ENCODE measurements at places on chromosomes 1 and 21.

GRCh38 chr1:159598196-159598595 lies 10.6 kb downstream of the APCS start:
- DNase-seq = no peak

DNA sequence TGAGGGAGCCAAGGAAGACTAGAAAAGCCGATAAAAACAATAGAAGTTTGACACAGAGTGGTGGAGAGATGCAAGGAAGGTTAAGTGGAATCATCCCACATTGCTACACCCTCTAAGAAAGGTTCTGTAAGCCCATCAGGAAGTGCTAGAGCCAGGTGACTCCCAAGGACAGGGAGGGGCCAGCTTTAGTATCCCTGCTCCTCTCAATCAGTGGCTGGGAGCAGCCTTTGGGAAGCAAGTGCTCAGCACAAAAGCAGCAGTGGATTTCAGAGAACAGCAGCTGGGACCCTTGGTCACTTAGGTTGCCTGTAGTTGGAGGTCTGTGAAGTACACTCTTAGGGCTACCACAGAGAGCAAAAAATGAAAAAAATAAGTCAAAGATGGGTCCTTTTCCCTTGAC lies 42.5 kb downstream of the NME7 start:
- no peak for DNase-seq

GRCh38 chr1:202858789-202859414 lies 30.0 kb downstream of the RABIF start:
- no peak for DNase-seq

DNA sequence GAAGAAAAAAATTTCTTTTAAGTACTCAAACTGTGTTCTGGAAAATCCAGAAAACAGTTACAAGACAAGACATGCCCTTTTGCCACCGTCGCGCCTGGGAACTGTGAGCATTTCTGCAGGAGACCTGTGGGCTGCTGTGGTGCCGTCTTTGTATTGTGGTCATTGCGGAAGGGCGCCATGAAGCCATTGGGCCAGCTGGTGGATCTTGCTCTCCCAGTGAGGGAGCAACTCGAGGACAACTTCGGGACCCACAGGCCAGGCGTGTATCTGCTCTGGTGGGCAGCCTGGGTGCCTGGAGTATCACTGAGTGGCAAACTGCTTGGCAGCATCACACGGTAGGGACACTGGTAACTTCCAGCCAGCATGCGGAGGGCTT lies 3.8 kb upstream of the THEMIS2 start:
- peak; percentile 21 for DNase-seq

GRCh38 chr1:67407498-67407897 lies 22.7 kb downstream of the SERBP1 start:
- DNase-seq = no peak

GRCh38 chr1:8025061-8025670 lies 943 bp downstream of the ERRFI1 start:
- peak; percentile 24 for DNase-seq

DNA sequence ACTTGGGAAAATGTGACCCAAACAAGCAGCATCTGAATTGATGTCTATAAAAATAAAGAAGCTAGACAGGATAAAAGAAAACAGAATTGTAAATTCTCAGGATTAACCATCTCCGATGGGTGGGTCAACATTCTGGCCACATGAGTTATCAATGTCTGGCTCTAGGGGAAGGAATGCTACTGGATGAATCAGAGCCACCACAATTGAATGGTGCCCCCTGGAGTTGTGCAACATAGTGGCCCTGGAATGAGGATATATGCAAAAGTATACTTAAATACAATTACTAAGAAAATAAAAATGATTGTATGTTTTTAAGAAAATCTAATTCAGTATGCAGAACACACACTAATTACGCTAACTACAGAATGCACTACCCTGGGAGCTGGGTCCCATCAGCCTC lies 185.6 kb downstream of the TGFBR3 start:
- DNase-seq = no peak

DNA sequence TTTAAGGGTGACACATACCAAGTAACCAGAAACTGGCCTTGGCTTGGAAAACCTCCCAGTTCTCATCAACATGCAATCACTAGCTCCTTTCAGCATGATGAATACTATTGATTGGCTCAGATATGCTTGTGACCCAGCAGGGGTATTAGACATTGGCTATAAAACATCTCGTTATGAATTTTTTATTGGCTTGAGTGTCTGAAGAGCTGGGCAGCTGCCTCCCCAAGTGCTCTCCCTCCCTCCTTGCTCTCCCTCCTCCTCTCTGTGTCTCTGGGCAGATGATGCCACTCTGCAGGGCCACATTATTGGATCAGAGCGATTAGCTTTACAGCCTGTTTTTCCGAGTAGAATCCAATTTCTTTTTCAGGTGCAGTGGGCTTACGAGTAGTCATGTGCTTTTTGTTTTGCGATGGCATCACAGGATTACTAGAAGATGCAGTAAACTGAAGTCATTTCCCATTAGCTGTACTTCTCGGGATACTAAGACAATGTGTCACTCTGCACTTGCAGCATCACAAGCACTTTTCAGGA lies 79.3 kb upstream of the ATF3 start:
- DNase-seq = no peak

DNA sequence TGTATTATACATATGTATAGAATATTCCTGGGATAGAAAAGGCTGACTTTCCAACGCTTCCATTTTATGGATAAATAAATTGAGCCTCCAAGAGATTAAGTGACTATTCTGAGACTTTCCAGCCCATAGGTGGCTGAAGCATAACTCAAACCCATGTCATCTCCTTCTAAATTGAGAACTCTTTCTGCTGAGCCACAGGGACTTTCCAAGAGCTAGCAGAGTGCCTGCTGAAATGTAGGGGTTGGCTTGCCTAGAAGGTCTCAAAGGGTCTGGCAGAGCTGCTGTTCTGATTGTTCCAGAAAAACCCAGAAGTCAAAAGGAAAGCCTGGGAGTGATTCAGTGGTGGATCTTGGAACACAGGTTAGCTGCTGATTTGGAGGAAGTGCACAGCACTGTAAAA lies 146.4 kb upstream of the BEND5 start:
- no peak for DNase-seq

DNA sequence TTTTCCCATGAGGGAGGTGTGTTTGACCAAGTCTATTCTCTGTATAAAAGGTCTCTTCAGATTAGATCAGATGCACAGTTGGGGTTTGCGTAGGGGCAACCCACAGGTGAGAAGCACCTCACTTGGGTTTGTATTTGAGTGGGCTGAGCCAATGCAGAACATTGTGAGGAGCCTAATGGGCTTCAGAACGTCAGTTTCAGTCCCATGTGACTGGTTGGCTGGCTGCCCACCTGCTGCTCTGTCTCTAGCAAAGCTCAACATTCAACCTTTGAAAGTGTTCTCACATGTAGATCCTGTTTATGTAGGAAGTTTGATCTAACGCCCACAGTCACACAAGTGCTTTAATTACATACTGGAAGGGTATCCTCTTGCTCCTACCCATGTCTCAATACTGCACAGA lies 105.5 kb downstream of the FASLG start:
- DNase-seq = peak; percentile 75

DNA sequence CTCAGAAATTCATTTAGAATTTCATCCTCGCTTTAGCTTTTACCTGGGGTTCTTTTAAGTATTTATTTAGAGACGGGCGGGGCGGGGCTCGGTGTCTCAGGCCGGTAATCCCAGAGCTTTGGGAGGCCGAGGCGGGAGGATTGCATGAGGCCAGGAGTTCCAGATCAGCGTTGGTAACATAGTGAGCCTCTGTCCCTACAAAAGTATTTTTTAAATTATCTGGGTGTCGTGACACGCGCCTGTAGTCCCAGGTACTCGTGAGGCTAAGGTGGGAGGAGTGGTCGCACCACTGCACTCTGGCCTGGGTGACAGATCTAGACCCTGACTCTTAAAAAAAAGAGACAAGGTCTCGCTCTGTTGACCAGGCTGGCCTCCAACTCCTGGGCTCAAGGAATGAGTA lies 942 bp upstream of the RSBN1 start:
- DNase-seq = no peak

DNA sequence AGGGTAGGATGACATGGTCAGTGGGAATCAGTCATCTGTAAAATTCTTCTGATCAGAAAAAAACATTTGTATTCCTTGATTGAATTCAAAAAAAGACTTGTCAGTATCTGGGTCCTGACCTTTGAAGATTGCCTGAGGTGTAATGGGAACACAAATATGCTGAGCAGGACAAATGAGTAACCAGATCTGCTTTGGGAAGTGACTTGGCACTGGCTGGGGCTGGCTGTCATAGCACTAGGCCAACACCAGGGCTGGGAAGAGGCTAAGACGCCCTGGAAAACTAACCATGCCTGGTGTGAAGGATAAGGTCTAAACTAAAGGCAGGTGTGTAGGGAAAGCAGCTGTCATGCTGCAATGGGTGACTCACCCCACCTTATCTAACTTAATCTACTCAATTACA lies 452.9 kb upstream of the BEND5 start:
- DNase-seq = no peak

DNA sequence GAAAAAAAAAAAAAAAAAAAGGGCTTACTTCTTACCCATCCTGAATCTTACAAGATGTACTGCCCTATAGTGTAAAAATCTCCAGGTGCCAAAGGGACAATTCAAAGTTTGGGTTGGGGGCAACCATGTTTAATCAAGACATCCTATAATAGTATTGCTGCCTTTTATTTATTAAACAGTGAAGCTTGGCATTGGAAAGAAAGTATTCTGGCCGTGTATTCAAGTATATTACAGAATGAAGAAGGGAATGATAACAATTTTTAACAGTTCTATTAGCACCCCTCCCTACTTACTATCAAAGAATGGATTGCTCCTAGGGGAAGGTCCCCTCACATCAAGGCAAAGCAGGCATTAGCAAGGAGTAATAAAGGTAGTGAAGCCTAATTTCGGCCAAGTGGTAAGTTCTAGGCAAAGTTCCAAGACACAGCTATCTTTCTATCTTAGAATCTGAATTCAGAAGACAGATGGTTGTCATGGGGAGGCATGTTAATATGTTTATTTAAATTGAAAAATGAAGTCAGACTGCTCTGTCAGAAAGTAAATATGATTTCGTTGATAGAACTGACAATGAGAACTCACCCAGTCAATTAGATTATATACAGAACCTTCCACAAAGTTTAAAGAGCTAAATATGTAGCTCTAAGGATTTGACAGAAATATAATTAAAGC lies 24.6 kb downstream of the ST7L start:
- DNase-seq = no peak

DNA sequence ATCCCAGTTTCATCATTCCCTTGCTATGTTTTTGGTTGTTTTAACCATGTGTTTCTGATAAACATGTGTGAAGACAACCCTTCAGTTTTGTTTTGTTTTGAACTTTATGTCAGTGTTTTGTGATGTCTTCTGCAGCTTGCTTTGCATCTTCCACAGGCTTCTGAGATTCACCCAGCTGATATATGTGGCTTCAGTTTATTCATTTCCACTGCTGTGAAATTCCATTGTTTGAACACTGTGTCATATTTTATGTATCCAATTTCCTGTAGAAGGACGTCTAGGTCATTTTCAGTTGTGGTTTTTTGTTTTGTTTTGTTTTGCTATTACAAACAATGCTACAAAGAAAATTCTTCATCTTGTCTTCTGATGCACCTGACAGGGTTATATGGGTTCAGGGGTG lies 27.2 kb upstream of the SLC26A9 start:
- no peak for DNase-seq

DNA sequence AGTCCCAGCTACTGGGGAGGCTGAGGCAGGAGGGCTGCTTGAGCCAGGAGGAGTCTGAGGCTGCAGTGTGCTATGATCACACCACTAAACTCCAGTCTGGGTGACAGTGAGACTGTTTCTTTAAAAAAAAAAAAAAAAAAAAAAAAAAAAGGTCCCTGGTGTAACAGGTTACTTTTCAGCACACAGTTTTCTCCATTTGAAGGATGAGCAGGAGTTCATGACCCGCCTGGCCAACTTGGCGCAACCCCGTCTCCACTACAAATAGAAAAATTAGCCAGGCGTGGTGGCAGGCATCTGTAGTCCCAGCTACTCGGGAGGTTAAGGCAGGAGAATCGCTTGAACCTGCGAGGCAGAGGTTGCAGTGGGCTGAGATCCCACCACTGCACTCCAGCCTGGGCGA lies 12.4 kb downstream of the HNRNPR start:
- DNase-seq = no peak

GRCh38 chr1:159010391-159010790 lies 684 bp downstream of the IFI16 start:
- DNase-seq = no peak

GRCh38 chr1:93722081-93723031 lies 40.7 kb upstream of the BCAR3 start:
- DNase-seq = no peak

DNA sequence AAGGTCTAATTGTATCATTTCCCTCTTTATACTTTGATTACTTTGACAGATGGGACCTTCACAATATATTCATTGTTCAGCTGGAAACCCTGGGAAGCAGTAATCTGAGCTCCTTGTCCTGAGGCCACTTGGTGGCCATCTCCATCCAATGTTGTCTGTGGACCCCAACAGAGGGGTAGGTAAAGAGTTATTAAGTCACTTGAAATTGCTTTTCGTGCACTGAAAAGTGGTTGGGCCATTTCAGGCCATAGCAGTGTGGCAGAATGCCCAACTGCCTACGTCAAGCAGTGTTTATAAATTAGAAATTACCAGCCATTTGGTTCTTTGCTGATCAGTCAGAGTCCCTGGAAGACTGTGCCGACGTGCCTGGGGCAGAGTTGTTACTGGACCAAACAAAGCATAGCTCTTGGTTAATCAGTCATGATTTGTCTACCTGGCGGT lies 308.3 kb upstream of the USP25 start:
- DNase-seq = no peak

GRCh38 chr1:221563476-221563921 lies 178.4 kb downstream of the DUSP10 start:
- DNase-seq = no peak

DNA sequence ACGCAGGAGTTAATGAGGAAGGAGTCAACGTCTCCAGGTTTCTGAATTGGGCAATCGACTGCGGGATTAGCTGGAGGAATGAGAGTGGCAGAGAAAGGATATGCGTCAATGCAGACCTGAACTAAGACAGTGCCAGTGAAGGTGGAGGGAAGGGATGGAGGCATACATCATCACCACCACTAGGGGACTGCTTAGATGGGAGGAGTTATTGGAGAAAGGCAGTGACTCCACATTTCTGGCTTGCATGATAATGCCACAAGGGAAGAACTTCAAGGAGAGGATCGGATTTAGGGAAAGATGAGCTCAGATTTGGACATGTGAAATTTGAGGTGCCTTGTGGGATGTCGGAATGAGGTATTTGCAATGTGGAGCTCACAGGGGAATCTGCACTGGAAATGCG lies 17.5 kb downstream of the VASH2 start:
- no peak for DNase-seq

Data from CD4-positive, alpha-beta T cell treated with Interleukin-17A for 4 hours (primary cell).